ENCODE measurements at places on chromosomes 3 and 15.
A peak's percentile ranks its signal among the peaks of the same experiment; 100 is the strongest.

DNA sequence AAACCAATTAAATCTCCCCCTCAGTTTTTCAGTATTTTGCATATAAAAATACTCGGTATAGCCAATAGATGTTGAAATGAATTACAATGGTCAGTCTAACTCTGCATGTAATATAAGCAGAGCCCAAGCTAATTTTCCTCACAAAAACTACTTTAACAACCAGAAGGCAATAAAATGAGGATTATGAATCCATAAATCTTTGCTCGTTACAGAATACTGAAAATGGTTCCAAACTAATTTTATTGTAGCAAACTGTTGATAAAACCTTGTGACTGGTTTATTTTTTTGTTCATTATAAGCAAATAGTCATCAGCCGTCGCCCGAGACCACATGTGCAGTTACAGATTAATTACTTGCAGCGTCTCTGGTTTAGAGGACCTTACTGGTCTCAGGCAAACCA is 183.2 kb downstream of the SSR3 start:
- no peak for DNase-seq

DNA sequence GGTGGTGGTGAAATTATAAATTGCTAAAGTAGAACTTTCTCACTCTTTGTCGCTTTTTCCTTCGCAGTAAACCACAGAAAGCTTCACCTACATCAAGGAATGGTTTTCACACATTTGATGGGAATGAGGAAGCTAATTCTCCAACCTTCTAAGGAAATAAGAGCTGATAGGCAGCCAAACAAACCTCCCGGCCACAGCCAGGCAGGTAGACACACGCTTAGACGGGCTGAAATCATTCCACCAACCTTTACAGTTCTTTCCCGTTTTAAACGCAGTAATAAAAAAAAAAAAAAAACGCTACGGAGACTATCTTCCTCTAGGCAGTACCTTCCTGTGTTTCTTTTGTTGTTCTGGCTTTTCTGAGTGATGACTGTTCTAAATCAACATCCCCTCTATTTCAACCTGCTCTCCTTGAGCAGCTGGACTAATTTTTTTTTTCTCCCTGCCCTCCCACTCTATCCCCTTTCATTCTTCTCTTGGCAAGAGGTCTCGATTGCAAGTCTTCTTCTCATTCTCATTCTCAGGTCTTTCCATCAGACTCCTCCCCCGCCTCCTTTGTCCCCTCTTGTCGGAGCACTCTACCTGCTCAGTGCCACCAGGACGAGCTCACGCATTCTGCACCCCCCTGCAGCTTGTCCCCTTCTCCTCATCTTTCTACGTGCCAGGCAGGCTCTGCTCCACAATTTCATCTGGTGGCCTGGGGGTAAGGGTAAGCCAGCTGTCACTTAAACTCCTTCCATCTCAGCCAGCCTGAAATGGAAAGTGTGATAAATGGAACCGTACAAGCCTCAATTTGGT is 391.1 kb upstream of the MDFIC2 start:
- no peak for DNase-seq

DNA sequence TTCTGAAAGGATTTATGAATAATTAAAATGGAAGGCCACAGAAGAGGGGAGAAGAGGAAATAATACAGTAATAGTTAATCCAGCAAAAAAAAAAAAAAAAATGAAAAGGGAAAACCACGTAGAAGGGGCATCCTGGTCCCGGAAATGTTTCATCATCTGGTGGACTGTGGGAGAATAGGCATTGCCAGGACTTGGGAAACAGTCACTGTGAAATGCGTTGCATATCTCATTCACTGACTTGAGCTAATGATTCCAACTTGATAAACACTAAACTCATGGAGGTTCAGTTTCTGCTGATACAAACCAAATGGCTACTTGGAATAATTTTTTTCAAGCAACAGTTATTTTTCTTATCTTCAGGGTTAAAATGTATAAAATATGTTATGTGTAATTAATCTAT is 3.2 kb downstream of the XCR1 start:
- no peak for DNase-seq

DNA sequence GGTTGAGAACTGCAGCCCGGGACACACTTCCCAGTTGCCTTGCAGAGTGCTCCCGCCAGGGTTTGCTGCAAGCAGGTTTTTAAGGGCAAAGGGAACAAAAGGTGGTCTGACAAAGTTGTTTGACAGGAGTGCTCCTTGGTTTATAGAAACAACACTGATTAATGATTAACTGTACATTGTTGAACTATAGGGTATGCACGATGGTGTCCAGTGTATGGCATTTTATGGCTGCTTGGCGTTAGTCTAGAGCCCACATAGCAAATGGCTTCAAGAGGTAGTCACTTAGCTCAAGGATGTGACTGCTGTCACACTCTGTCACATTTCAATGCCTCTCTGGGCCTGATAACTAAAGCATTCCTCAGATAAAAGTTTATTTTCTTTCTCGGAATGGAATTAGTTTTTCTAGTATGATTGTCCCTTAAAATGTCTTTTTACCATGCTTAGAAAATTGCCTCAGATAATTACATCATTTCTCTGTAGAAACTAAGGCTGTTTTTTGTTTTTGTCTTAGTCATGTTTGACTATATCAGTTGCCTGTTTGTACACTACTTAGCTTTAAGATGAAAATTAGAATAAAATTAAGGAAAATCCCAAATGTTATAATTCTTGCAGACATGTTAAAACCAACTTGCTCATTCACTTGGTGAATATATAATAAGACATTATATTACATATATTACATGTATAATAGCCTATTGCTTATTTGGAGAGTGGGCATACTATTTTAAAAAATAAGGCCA is 61.3 kb upstream of the GATM start:
- DNase-seq = no peak

GRCh38 chr15:63994073-63994600 is 52.1 kb downstream of the DAPK2 start:
- no peak for DNase-seq

DNA sequence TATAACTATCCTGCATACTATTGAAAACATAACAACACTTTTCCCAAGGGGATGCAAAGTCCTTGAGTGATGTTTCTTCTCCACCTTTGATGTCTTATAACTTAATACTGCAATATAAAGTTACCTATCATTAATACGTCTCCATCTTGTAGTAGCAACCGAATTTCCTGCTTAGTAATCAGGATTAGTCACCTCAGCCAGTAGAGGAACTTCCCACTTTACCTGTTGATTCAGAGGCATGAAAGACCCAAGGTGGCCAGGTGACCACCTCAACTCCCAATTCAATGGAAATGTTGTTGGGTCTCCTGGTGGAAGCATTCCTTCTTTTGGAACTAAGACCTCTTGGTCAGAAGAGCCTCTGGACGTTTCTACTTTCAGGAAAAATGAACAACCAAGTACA is 3.5 kb upstream of the TMCC1 start:
- no peak for DNase-seq

- no peak for DNase-seq
Measured at GRCh38 chr3:16319307-16319706, 54.3 kb downstream of the OXNAD1 start.

DNA sequence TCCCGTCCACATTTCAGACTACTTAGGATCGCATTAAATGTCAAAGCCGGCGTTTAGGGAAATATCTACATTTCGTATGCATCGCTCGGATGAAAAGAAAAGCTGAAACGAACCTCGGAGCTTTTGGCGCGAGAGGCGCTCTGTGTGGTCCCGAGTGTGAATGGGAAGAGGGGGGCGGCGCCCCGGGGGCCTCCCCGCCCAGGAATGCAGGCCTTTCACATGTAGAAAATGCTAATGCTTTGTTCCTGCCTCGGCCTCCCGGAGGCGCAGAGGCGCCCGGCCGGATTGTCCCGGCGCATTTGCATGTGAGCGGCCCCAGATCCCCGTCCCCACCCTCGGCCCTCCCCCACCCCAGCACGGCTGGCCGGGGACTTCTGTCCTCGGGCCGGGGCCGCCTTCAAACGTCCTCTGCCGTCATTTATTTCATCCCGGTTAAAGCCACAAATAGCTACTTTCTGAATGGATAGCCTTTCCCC is 37.0 kb upstream of the TRIM71 start:
- DNase-seq = peak; percentile 58

GRCh38 chr15:68311859-68312557 is 34.5 kb downstream of the FEM1B start:
- no peak for DNase-seq

- DNase-seq = no peak
Measured at GRCh38 chr3:156801746-156802145, 24.4 kb upstream of the LEKR1 start.

DNA sequence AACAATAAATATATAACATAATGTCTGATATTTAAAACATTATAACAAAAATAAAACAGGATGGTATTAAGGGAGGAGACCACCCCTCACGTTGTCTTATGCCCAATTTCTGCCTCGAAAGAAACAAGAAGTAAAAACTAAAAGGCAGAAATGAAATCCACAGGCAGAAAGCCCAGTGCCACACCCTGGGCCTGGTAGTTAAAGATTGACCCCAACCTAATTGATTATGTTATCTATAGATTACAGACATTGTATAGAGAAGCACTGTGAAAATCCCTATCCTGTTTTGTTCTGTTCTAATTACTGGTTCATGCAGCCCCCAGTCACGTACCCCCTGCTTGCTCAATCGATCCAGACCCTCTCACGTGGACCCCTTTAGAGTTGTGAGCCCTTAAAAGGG is 22.3 kb upstream of the ACP3 start:
- no peak for DNase-seq

- DNase-seq = peak; percentile 62
Measured at GRCh38 chr3:188345223-188345622, 191.3 kb downstream of the LPP start.

DNA sequence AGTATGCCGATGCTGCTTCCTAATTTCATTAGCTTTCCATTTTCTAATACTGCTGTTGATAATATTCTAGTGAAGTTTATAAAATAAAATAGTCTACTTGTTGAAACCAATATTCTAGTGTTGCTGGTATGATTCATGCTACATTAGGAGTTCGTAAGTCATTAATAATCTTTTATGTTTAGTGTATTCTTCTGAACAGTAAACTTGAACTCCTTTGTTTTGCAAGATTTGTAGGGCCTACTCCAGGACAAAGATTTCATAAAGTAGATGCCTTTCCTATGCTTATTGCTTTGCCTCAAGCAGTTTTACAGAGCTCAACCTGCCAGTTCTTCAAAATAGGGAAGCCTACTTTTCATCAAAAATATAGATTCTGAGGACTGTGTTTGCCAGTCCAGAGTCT is 111.5 kb downstream of the RSRC1 start:
- no peak for DNase-seq

DNA sequence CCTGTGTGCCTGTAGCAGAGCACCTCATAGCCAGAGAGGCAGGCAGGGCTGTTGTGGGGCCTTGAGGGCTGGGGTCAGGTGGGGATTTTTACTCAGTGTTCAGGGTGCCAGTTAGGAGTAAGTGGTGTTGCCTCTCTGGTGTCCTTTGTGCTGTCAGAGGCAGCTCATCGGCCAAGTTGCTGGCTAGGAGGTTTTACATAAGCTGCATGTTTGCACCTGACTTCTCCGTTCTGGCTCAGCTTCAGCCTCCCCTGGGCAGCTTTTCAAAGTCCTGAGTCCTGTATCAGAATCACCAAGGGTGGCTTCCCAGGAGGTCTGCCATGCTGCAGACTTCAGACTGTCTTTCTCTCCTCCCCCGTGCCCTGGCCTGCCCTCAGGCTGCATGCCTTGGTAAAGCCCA is 242.6 kb upstream of the TPM1 start:
- no peak for DNase-seq

- no peak for DNase-seq
Measured at GRCh38 chr3:15500107-15500724, 21.3 kb downstream of the COLQ start.

- no peak for DNase-seq
Measured at GRCh38 chr3:141790171-141790570, 27.0 kb downstream of the GRK7 start.

DNA sequence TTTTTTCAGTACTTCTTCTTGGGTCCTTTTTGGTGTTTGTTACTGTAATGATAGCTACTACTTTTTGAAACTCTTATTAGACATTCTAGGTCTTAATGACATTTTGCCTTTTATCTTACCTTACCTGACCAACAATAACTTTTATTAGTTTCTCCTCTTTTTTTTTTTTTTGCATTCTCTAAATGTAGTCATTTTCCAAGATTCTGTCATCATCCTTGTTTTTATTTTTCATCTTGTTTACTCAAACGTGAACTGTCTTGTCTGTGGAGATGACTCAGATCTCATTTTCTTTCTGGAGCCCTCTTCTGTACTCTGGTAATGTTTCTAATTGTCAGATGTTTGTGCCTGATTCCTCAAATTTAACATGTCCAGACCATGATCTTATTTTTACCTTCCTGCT is 2.9 kb downstream of the ABHD5 start:
- DNase-seq = no peak

DNA sequence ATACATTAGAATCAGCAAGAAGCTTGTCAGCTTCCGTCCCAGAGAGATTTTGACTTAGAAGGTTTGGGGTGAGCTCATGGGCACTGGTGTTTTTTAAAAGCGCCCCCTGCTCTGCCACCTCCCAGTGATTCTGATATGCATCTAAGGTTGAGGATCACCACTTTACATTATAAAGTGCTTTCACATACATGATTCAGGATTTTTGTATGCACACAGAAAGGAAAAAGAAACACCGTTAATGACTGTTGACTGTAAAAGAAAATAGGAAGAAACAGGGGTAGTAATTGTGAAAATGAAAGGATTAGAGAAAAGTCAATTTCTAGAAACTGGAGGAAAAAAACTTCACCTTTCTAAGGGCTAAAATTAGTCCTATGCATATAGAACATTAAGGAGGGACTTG is 104.9 kb upstream of the ZBED2 start:
- DNase-seq = no peak

DNA sequence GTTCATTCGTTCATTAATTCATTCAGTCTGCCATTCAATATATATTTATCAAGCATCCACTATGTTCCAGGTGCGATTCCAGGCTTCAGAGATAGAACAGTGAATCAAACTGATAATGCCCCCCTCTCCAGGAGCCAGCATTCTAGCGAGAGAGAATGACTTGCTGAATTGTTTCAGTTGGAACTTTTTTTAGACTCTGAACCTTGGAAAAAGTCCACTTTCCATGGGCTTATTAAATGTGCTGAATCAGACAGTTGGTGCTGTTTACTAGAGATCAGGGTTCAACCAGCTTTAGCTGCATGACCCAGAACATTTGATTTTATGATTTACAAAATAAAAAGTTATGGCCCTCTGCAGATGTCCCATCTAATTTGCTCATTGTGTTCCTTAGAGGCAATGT is 213.2 kb downstream of the THSD4 start:
- no peak for DNase-seq

GRCh38 chr3:100936931-100937330 is 56.3 kb downstream of the ABI3BP start:
- DNase-seq = no peak

DNA sequence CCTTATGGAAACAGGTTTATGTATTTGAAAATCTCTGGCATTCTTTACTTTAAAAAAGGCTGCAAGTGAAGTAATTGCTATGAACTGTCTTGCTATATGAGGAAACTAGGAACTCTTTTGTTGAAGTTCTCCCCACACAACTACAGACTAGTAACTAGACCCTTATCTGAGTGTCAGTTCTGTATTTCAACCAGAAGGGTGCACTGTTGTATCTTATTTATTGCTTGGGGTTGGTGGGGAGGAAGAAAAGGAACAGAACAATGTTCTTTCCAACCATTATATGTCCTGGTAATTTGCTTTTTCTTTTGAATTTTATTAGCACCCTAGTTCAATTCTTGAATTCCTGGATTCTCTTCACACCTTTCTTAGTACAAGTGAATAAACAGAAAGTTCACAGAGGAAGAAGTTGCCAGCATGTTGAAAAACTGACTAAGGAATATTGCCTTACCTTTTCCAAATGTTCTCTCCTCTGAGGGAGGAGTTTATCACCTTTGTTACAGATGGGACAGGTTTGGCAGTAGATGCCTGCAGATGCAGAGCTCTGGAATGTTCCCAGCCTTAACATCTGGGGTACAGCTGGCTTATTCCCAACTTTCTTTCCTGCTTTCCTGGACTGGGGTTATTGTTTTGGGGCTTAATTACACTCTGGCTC is 162.4 kb upstream of the CFAP20DC start:
- DNase-seq = peak; percentile 44
